IPS DF 19.7 (cell line): ENCODE measurements at places on chromosomes 11 and 22.

GRCh38 chr11:61607426-61607825, 26.6 kb upstream of the SYT7 start:
- no peak for DNase-seq

- DNase-seq = no peak
Measured at GRCh38 chr22:43079742-43080141, 9.4 kb downstream of the TTLL1 start.

DNA sequence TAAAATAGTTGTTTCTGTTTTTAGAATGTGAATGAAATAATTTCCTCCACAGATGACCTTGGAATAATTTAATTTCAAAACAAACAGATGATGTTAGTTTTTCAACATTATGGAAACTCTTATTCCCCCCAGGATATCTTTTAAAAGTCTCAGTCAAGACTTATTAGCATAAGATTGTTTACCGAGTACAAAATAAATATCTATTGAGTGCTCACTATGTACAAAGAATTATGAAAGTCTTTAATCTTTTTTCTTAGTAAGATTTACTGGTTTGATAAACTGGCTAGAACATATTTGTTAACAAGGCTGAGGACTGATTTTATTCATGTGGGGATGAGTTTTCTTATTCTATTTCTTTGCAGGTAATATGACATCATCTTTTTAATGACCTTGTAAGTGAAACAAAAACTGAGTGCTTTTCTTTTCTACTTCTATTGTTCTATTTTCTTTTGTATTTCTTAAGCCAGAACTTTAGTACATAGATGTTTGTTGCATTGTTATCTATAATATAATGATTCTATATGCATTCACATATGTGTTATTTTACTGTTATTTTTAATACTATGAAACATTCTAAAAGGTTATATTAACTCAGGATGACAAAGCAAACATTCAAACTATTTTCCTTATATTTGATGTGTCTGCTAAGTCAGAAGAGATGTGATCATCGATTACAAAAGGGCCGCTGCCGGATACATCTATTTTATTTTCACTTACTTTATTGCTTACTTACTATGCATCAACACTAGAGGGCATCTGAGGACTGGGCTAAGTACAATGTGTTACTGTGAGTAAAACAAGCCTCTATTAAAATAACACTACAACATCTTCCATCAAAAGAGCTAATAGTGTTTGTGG, 111.0 kb upstream of the ARHGAP42 start:
- DNase-seq = no peak

- DNase-seq = no peak
Measured at GRCh38 chr11:7537265-7537664, 23.5 kb downstream of the PPFIBP2 start.

DNA sequence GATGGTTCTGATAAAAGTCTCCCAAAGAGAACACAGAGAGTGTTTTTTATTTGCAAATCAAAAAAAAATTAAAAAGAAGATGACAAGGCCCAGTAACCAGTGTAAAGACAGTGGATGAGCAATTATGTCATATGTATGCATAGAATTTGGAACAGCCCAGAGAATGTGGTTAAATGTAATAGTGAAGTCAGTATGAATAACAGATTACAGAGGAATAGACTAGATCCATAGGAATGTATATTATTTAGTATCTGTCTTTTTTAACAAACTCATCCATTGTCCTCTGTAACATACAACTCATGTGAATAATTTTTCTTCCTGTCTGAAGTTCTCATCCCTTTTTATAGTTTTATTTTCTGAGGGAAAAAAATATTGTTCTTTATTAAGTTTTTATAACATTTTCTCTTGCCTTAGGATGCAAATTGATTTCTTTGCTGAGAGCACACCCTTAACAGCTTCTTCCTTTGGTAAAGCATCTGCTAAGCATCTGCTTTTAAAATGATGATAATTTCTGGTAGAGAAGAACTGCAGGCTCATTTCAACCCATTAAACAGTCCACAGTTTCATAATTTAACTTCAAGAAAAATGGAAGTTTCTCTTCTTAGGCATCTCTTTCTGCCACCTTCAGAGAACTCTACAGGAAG, 266.5 kb upstream of the MTNR1B start:
- no peak for DNase-seq

DNA sequence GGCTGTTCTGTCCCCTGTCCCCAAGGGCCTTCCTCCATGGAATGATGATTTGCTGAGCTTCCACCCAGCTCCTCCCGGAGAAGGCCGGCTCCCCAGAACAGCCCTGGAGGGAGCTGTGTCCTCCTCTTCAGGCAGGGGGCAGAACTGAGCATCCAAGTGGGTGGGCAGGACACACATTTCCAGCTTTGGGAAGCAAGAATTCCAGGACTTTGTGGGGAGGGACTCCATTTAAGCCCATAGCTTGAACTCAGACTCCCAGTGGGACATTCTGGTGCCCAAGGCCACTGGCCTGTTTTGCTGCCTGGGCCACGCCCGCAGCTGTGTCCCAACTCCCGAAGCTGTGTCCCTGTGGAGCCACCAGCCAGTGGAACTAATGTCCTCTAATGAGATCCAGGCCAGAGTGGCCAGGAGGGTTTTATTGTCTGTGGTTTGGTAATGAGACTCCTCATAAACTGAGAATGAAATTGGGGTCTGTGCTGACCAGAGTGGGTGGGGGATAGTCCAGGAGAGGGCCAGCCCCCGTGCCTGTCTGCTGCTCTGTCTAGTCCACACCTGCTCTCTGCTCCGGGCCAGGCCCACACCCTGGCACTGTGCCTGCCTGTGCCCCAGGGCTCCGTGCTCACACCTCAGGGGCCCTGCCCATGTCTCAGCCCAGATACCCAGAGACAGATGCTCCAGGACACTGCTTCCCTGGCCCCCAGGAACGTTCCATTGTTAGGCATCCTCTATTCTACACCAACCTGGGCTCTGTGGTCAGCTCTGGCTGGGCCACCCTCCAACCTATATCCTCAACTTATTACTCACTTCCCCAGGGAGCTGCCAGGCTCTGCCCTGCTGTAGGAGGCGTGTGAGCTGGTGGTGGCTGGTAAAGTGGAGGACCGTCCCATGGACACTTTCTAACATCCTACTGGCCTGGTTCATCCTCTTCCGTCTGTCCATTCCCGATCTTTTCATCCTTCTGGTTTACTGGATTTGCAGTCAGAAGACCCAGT, 7.6 kb downstream of the NECTIN1 start:
- DNase-seq = no peak

DNA sequence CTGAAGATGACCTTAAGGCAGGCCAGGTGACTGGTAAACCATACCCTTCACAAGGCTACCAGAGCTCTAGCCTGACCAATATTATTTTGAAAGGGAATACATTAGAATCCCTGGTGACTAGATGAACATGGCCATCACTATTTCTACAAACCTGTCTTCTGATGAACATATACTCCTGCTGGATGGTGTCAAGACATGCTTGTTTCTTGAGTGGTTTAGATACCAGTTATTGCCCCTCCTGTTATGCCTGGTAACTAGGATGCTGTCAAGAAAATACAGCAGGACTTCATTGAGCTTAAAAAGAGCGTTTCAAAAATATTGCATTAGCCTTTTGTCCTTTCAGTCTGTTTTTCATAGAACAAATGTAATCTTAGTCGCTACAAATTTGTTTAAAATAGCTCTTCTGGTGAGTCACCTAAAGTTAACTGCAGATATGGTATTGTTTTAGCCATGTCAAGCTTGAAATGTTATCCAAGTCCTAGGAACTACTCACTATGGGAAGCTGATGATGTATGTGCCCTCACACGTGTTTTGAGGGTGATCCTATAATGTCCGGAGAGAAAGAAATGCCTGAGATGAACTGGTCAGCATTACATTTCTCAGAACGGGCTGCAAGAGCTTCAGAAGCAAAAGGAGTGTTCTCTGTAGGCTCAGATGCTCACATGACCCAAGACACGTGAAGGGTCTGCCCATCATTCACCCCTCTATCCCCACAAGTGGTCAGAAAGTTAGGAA, 20.6 kb downstream of the ADM start:
- DNase-seq = no peak
